ENCODE measurements at places on chromosomes 12 and 14. TPM values are rescaled to one million over a fixed set of nuclear protein-coding genes. Genes with fewer than 3 reads are reported as not detected.

Gene LRTM2
- polyA plus RNA-seq = 9.6 TPM

Gene SSTR1
- 33.9 TPM for polyA plus RNA-seq

Gene LTB4R
- 6.2 TPM for polyA plus RNA-seq

Gene ITGB7
- polyA plus RNA-seq = 0.70 TPM

GRCh38 chr12:7127916-7128626, 618 bp downstream of the RBP5 start:
- no peak for DNase-seq

DNA sequence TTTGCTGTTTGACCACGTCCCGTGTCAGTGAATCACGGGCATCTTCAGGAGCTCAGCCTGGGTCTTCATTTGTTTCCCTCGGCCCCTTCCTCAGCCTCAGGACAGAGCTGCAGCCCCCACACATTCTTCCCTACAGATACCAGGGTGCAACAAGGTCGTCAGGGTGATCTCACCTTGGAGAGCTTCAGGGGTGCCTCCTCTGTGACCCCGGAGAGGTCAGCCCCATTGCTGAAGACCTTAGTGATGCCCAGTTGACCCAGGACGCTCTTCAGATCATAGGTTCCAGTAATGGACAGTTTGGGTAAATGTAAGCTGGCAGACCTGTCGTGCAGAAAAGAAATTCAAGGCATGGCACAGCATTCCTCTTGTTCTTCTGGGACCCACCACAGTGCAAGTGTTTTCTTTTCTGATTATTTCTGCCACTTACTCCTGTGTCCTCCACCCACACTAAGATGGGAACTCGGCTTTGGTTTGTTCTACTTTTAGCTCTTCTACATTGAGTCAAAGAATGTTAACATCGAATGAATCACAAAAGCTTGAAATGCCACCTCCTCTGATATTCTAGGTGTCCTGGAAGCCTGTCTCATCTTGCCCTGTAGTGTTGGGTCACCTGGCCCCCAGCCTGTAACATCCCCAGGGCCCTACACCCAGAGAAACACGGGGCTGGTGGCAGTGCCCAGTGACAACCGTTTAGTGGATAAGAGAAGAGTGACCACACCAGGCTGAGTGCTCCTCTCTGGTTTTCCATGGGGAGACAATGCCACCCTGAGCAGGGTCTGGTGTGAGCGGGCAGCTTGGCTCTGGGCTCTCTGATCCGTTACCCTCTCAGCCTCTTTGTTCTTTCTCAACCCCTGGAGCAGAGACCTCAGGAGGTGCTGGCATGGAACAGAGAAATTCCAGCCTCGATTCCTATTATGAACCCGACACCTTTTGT, 8.8 kb downstream of the SERPINA1 start:
- no peak for DNase-seq

DNA sequence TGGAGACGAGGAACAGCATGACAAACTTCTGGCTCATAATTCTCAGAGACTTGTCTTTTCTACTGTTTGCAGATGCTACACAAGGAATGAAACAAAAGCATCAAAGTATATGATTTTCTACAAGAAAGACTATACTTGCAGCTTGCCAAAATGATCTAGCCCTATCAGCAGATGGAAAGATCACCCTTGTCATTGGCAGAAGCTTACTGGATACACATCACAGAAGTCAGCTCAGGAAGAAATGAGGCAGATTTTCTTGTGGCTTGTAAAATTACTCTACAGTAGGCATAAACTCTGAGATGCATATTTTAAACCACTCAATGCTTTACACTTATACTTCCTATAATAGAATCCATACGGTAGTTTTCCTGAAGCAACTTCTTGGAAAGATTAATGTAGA, 20.6 kb downstream of the E2F7 start:
- no peak for DNase-seq

- DNase-seq = no peak
Measured at GRCh38 chr12:2248901-2249381, 196.2 kb downstream of the CACNA1C start.

DNA sequence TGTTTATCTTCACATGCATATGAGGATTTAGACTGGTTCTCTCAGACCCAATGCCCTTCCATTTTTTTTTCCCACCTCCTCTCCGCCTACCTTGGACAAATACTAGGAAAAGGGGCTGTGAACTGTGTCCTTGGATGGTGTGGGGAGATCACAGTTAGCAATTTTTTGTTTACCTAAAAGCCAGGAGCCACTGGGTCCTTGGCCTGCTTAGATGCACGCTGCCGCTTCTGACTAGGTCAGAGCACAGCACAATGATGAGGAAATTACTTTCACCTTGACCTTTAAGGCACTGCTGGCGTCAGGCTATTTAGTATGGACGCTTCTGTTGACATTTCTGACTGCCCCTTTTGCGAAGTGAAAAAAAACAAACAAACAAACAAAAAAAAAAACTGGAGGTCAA, 1.9 kb downstream of the CCDC38 start:
- DNase-seq = no peak

- no peak for DNase-seq
Measured at GRCh38 chr14:30077946-30078345, 150.3 kb upstream of the PRKD1 start.

DNA sequence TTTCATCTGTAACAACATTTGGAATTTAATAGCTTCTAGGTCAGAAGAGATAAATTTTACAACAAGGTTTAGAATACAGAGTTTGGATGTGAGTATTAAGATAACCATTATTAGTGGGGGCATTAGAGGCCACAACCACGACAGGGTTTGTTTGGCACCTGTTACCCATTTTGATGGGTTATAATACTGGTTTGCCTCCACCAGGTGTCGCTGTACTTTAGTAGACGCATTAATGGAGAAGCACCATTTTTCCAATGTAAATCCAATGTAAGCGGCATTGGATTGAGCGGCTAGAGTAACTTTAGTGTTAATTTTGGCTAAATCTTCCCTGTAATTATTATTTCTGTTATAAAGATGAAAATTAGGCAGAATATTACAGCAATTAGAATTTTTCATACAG, 136.2 kb downstream of the SLCO1B3 start:
- DNase-seq = no peak

GRCh38 chr12:111435661-111436201, 30.0 kb downstream of the SH2B3 start:
- no peak for DNase-seq

GRCh38 chr12:125873016-125873415, 807.8 kb downstream of the AACS start:
- no peak for DNase-seq

GRCh38 chr12:109421355-109422087, 55.6 kb downstream of the KCTD10 start:
- no peak for DNase-seq

DNA sequence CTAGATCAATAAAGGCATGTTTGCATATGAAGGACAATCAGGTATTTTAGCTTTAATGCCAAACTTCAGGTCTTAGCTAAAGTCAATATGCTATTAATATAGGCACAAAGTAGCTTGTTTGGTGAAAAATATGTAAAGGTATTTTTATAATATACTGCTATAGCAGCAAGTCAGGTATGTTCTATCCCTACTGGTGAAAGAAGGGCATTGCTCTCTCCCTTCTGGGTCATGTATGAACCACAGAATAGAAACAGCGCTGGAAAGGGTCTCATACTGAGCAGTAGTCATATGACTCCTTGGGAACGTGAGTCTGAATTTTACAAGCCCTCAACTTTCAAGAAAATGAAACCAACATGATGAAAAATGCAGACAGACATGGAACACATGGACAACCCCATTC, 314.6 kb downstream of the GRIN2B start:
- no peak for DNase-seq

GRCh38 chr12:25130741-25131188, 64.2 kb downstream of the DNAI7 start:
- no peak for DNase-seq
